AG04449 (cell line): ENCODE measurements at places on chromosomes 12 and 14.

GRCh38 chr12:11877102-11877826 is 193.5 kb upstream of the BCL2L14 start:
- no peak for DNase-seq

- no peak for DNase-seq
Observed at GRCh38 chr14:22489957-22490950, 98.8 kb downstream of the DAD1 start.

DNA sequence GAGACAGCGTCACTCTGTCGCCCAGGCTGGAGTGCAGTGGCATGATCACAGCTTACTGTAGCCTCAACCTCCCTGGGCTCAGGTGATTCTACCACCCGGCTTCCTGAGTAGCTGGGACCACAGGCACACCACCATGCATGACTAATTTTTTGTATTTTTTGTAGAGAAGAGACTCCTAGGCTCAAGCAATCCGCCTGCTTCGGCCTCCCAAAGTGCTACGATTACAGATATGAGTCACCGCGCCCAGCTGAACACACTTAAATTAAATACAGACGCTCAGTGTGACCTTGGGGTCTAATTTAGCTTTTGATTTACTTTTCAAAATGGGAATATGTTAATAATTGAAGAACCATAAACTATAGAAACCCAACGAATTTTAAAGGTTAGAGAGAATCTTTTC is 77.2 kb downstream of the C2CD5 start:
- no peak for DNase-seq

- no peak for DNase-seq
Observed at GRCh38 chr12:65430571-65431306, 152.3 kb downstream of the MSRB3 start.

- DNase-seq: no peak
Observed at GRCh38 chr12:124910561-124911478, 3.6 kb downstream of the UBC start.

- DNase-seq: no peak
Observed at GRCh38 chr14:103388664-103389063, 3.4 kb downstream of the MARK3 start.

DNA sequence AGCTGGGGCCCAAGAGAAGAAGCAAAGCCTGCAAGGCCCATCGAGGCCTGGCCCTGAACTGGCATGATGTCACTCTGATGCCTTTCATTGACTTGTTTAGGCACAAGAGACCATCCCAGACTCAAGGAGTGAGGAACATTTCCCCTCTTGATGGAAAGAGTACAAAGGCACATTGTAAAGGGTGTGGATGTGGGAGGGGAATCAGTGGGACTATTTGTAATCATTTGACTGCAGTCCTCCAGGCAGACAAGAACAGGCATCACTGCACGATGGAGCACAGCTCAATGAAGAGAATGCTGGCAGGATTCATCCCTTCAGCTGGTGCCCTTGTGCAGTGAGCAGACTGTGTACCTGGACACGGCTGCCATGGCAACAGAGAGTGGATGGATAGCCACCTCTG is 87.9 kb downstream of the LGMN start:
- DNase-seq: no peak

- no peak for DNase-seq
Observed at GRCh38 chr14:103427485-103428443, 42.5 kb downstream of the MARK3 start.
